ENCODE measurements at places on chromosomes 13 and 19.

- DNase-seq, result no peak
These were observed 8.9 kb upstream of the AMER2 start for GRCh38 chr13:25180775-25181537.

GRCh38 chr13:25980255-25980654 is 71.6 kb downstream of the SHISA2 start:
- DNase-seq, result no peak

GRCh38 chr19:1718420-1719291 is 34.6 kb upstream of the ONECUT3 start:
- DNase-seq, result no peak

- no peak for DNase-seq
These were observed 32.6 kb upstream of the MTIF3 start for GRCh38 chr13:27482983-27483382.

- no peak for DNase-seq
These were observed 261.1 kb upstream of the RFC3 start for GRCh38 chr13:33556828-33557227.

GRCh38 chr13:41222259-41222852 is 28.0 kb upstream of the KBTBD7 start:
- DNase-seq, result peak; percentile 17

DNA sequence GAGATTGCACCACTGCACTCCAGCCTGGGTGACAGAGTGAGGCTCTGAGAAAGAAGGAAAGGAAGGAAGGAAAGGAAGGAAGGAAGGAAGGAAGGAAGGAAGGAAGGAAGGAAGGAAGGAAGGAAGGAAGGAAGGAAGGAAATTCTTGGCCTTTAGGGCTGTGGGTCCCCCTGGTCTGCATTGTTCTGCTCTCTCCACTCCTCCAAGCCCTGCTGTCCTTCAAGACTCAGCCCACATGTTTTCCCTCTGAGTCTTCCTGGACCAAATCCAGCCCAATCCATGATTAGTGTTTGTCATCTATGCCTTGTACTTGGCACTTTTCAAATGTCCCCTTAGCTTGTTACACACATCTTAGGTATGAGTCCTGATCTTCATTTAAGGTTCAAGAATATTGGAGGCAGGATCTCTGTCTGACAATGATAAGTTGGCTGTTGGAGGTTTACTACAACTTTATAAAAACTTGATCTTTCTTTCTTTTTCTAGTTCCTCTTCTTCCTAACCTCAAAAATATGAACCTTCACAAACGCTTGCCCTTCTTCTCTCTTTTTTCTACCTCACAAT is 48.8 kb upstream of the INTS6 start:
- no peak for DNase-seq

DNA sequence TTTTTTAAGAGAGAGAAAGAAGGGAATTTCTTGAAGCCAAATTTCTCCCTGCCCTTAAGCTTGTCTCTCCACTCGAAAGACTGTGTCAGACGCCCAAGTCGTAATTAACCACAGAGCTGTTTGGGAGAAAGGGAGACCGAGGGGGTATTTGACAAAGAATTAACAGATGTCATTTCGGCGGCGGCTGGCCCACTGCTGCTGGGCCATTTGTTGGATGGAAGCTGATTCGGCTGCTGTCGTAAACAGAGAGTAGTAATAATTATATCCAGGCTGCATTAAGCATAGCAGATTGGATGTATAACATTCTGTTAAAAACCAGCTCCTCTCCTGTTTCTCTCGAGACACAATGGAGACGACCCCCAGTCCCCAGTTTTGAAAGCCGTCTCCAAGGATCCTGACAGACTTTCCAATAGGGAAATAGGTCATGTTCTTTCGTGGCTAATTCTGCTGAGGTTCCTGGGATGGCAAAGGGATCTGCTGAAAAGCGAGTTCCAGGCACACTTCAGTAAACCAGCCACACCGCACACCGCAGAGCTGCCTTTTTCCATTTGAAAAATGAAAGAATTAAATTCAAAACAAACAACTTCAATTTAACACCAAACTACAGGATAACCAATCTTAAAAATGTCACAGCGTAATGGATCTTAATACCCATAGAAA is 71.5 kb downstream of the KCTD15 start:
- no peak for DNase-seq

GRCh38 chr13:95239283-95239682 is 62.0 kb downstream of the ABCC4 start:
- DNase-seq, result no peak

DNA sequence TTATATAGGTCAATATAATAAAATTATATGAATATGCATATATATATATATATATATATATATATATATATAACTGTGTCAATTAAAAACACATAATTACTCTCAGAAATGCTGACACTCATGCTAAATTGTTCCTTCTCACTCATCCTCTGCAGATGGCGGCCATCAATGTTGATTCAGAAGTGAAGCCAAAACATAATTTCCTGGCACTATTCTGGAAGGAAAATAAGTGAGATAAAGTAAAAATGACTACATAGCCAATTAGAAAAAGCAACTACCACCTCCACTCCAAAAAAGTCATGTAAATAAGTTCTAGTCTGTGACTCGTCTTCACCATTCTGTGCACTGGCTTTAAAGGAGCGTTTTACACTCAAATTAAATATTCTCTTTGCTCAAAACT is 423.3 kb downstream of the EFNB2 start:
- DNase-seq, result no peak

- no peak for DNase-seq
These were observed 67.3 kb upstream of the SACS start for GRCh38 chr13:23500849-23501248.

GRCh38 chr13:106372199-106373155 is 163.0 kb downstream of the EFNB2 start:
- DNase-seq, result no peak

- DNase-seq, result no peak
These were observed 936.9 kb downstream of the EFNB2 start for GRCh38 chr13:105598529-105598928.

- DNase-seq, result no peak
These were observed 4.3 kb downstream of the NANOS3 start for GRCh38 chr19:13881251-13881691.

DNA sequence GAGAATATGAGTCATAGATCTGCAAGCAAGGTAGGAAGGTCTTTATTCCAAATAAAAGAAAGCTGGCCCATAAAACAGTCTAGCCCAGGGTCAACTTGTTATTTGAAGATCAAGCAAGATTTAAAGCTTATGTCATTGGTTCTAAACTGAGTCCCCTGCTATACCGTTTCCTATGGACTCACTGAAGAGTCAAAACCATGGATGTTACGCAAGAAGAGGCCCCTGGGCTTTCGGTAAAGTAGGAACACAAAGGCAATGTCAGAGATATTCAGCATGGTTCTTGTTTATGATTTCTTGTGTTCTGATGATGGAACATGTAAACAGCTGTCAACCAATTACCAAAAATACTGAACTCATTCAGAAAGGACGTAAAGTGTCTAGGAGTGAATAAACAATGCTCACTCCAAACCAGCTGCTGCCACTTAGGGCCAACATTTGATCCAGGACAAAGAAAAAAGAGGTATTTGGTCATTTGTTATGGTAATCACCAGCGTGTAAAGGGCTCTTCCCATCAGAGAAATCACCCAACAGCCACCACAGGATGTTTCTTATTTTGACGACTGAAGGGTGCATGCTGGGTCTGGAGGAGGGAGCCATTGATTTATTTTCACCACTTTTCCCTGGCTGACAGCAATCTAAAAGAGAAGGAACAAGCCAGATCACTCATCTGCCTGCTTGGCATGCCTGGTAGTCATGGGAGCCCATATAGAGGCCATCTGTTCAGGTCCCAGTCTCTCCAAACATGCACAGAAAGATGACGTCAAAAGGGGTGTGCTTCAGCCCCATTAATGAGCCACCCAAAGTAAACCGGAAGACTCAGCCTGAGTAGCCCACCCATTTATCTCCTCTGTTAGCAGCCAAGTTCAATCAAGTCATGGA is 68.3 kb downstream of the FGF14 start:
- no peak for DNase-seq

- no peak for DNase-seq
These were observed 108.2 kb downstream of the KCNRG start for GRCh38 chr13:50123515-50123861.

DNA sequence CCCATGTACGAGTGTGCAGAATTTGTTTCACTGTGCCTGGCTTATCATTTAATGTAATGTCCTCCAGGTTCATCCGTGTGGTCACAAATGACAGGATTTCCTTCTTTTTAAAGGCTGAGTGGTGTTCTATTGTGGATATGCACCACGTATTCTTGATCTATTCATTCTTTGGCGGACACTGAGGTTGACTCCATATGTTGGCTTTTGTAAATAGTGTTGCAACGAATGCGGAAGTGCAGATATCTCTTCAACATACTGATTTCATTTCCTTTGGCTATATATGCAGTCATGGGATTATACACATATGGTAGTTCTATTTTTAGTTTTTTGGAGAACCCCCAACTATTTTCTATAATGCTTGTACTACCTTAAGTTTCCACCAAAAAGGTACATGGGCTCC is 13.0 kb downstream of the OR7A5 start:
- DNase-seq, result no peak

DNA sequence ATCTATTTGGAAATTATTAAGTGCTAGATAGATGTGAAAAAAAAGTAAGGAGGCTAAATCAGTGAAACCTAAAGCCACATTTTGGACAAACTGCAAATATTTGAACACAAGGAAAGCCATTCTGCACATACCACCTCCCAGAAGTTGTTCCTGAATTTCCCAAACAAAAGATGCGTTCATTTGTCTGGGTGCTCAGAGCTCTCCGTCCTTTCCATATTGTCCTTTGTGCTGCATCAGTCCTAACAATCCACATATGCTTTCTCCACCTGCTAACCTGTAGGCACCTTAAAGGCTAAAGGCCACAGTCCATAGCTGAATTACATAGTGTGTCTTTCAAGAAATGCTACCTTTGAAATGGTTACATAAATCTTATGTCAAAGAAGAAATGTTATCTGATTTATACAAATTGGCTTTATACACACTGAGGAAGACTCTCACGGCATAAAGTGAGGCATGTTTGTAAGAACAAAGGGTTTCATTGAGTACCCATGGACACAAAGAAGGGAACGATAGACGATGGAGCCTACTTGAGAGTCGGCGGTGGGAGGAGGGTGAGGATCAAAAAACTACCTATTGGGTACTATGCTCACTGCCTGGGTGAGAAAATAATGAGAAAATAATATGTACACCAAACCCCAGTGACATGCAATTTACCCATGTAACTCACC is 182.0 kb downstream of the RGCC start:
- no peak for DNase-seq

- no peak for DNase-seq
These were observed 17.4 kb upstream of the NDFIP2 start for GRCh38 chr13:79463604-79464003.

Measured in T-helper 9 cell (primary cell).